ENCODE measurements at places on chromosomes 13 and 19. TPM values are rescaled to one million over a fixed set of nuclear protein-coding genes. Genes with fewer than 3 reads are reported as not detected.

Gene GPR183
- polyA plus RNA-seq = 215 TPM

Gene KIR3DL2
- not detected for polyA plus RNA-seq

Gene DAZAP1
- 16.9 TPM for polyA plus RNA-seq

Gene MCEMP1
- polyA plus RNA-seq = not detected

Gene SLC10A2
- polyA plus RNA-seq = not detected

Gene PSENEN
- 62.6 TPM for polyA plus RNA-seq

DNA sequence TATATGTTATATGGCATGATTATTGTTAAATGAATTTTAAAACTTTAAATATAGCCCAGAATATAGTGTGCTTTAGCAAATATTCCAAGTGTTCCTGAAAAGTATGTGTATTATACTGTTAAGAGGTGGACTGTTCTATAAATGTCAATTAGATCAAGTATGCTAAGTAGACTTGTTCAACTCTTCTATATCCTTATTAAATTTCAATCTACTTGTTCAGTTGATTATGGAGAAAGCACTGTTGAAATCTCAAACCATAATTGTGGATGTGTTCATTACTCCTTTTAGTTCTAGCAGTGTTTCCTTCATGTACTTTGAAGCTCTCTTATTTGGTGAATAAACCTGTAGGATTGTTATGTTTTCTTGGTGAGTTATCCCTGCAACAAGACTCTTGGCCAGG is 52.5 kb downstream of the SPACA7 start:
- DNase-seq = no peak

GRCh38 chr19:47022140-47022536 is 2.5 kb downstream of the NPAS1 start:
- no peak for DNase-seq

- DNase-seq = no peak
Measured at GRCh38 chr13:93201992-93202558, 24.5 kb upstream of the GPC6 start.

GRCh38 chr19:2500156-2500555 is 24.2 kb downstream of the GADD45B start:
- DNase-seq = no peak

DNA sequence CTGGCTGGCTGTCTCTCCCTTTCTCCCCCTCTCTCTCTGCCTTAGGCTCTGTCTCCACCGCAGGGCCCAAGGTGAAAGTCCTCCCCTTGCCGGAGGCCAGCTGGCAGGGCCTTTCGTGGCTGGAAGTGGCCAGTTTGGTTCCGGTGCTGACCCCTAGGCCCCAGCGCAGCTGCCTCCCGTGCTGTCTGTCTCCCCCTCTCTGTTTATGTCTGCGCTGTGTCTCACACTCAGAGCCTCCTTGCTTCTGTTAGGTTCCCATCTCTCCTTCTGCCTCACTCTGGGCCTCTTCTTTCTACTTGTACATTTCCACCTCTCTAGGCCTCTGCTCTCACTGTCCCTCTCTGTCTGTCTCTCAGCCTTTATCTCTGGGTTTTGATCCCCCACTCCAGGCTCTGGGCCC is 13.1 kb downstream of the CCDC97 start:
- DNase-seq = no peak

DNA sequence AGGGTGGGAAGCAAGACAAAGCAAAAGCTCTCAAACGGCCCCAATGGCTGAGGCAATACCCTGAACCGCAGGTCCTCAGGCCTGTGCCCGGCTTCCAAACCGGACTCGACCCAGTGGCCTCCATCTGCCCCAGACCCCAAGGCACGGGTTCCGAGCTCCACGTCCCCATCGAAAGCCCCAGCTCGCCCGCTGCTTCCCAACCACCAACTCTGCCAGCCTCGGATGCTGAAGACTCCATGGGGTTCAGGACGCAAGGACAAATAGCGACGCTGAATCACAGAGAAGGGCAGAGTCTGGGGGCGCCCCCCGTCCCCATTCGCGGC is 559 bp downstream of the POLR2E start:
- DNase-seq = no peak

DNA sequence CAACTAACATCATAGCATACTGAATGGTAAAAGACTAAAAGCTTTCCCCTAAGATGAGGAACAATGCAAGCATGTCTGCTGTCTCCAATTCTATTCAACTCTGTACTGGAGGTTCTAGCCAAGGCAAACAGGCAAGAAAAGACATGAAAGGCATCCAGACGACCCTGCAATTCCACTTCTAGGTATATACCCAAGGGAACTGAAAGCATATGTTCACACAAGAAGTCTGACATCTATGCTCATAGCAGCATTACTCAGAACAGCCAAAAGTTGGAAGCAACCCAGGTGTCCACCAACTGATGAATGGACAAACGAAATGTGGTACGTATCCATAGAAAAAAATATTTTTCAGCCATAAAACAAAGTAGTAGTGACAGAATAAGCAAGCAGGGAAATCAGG is 39.1 kb downstream of the PEPD start:
- no peak for DNase-seq

DNA sequence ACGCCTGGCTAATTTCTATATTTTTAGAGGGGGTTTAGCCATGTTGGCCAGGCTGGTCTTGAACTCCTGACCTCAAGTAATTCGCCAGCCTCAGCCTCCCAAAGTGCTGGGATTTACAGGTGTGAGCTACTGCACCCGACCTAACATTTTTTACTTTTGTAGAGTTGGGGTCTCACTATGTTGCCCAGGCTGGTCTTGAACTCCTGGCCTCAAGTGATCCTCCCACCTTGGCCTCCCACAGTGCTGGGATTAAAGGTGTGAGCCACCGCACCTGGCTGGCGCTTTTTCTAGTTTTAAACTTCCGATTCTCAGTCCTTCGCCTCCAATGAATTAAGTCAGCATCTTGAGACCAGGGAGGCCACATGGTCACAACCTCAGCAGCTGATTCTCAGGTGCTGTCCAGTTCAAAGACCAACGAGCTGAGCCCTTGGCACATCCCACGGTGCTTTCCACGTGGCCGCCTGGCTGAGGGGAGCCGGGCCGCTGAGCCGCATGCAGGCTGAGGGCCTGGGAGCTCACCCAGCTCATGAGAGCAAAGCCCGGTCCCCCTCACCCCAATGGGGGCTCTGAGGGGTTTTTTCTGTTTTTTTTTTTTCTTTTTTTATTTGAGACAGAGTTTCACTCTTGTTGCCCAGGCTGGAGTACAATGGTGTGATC is 9.1 kb downstream of the AP3D1 start:
- no peak for DNase-seq

- DNase-seq = no peak
Measured at GRCh38 chr13:36998624-36999041, 507 bp downstream of the ALG5 start.

GRCh38 chr19:1361601-1362386 is 21.9 kb upstream of the NDUFS7 start:
- DNase-seq = no peak

DNA sequence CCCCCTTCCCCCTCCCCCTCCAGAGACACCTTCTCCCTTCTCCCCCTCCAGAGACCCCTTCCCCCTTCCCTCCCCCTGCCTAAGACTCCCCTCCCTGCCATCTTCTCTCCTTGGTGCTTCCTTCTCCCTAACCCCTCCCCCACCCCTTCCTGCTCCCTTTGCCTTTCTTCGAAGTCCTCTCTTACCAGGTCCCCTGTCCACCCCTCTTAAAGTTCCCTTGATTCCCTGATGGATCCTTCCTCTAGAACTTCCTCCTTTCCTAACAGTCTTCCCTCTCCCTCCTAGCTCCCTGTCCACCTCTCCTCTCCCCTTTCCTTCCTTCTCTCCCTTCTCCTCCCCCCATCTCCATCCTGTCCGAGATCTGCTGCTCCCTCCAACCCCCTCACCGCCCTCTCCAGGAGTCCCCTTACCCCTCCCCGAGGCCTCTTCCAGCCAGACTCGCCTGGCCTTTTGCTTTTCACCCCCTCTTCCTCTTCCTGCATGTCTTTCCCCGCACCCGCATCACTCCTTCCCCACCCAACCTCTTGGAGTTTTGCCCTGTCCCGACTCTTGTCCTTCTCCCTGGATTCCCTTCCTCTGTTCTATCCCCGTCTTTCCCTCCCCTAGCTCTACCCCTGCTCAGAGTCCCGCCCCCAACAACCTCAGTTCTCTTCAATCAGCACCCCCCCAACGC is 3.1 kb downstream of the TNFSF9 start:
- DNase-seq = no peak

GRCh38 chr13:49791711-49792549 is 552 bp downstream of the KPNA3 start:
- no peak for DNase-seq
